Ammon's horn (tissue), 1 donor: ENCODE measurements at places on chromosomes 7 and 10.
A peak's percentile ranks its signal among the peaks of the same experiment; 100 is the strongest.

GRCh38 chr10:964321-964987 is 23.8 kb upstream of the GTPBP4 start:
- DNase-seq, result no peak

DNA sequence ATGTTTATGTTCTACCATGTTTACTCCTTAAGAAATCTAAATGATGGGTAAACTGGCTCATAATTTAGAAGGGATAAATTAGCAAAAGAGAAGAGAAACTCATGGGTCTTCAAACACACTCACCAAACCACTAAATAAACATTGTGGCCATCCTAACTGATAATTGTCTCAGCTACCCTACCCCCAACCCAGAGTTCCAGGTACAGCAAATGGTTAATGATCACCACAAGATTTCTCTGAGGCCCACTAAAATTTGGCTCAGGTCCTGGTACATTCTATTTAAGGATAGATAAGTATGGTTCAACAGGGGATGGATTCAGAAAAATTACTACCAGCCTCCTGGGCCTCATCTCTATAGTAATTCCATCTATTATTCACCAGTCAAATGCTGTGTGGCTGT is 21.4 kb downstream of the SLC25A13 start:
- DNase-seq, result no peak

GRCh38 chr10:101818872-101819633 is 809 bp upstream of the OGA start:
- DNase-seq, result peak; percentile 42

DNA sequence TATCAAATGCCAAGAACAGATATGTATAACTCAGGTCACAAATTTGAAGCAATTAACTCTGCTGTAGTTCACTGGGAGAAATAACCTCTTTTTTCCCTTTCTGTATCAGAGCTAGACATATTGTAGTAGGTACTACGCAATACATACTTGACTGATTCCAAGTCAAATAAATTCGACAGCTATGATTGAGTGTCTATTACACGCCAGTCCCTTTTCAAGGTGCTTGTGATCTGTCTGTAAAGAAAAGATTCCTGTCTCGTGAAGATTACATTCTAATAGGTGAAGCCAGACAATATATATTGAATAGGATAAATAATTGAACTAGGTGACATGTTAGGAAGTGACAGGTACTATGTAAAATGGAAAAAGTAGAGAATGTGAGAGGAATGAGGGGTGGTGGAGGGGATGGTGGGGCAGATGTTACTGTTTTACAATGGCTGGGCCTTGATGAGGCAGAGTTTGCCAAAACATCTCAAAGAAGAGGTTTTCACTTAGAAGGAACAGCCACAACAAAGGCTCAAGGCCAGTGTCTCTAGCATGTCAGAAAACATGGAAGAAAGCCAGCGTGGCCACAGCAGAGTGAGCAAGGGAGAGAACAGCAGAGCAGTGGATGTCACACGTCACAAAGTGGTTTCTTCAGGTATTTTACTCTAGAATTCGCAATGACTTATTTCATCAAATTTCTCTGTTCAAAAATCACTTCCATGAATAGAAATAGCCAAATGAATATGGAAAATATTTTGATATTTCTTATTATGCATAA is 282.6 kb upstream of the CACNA2D1 start:
- no peak for DNase-seq

DNA sequence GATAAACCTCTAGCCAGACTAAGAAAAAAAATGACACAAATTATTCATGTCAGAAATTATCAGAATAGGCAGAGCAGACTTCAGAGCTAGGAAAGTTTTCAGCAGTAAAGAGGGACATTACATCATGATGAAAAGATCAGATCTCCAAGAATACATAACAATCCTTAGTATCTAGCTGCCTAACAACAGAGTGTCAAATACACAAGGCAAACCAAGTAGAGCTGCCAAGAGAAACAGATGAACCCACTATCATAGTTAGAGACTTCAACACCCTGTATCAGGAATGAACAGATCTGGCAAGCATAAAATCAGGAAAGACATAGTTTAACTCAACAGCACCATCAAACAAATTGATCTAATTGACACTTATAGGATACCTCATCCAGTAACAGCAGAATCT is 92.3 kb downstream of the NKX6-2 start:
- no peak for DNase-seq

- peak; percentile 47 for DNase-seq
Observed at GRCh38 chr7:139058943-139059342, 23.1 kb upstream of the ZC3HAV1L start.

DNA sequence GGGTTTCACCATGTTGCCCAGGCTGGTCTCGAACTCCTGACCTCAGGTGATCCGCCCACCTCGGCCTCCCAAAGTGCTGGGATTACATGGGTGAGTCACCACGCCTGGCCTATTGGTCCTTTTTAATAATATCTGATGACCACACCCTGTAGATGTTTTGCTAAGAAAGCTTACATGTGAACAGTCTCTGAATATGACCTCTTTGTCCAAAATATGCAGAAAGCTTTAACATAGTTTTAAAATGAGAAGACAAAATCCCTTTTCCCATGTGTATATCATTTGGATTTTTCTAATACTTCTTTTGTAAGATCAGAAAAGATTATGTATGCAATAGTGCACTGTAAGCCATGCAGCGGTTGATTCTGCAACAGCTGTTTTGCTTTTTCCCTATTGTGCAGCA is 38.5 kb downstream of the MCU start:
- no peak for DNase-seq

DNA sequence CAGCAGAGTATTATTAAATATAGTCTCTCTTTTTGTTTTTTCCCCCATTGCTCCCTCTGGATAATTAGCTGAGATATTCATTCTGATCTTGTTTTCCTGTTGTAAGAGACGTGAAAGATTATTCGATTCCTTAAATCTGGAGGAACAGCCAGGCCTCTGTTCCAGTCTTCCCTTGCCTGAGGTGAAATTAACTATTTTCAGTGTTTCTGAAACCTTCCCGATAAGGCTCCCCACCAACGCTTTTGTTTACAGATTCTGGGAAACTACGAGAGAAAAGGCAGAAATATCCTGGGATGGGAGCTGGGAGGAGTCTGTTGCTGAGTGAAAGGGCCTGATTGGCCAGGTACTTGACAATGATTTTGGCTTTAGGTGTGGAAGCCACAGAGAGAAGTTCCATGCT is 63.6 kb upstream of the AGR3 start:
- DNase-seq, result no peak

DNA sequence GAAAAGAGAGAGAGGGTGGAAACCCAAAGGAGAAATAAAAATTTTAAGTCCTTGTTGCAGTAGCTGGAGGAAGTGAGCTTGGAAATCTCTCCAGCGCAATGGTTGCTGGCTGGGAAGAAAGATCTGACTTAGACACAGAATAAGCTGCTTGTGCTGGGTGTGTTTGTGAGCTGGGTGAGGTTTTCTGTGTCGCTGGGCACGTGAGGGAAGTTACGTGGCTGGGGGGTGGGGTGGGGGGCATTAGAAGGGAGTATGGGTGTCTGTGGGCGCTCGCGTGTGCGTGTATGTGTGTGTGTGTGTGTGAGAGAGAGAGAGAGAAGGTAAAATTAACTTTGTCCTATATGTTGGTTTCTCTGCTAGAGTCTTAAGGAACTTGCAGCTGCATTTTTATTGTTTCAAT is 11.6 kb downstream of the TCF7L2 start:
- DNase-seq, result no peak

DNA sequence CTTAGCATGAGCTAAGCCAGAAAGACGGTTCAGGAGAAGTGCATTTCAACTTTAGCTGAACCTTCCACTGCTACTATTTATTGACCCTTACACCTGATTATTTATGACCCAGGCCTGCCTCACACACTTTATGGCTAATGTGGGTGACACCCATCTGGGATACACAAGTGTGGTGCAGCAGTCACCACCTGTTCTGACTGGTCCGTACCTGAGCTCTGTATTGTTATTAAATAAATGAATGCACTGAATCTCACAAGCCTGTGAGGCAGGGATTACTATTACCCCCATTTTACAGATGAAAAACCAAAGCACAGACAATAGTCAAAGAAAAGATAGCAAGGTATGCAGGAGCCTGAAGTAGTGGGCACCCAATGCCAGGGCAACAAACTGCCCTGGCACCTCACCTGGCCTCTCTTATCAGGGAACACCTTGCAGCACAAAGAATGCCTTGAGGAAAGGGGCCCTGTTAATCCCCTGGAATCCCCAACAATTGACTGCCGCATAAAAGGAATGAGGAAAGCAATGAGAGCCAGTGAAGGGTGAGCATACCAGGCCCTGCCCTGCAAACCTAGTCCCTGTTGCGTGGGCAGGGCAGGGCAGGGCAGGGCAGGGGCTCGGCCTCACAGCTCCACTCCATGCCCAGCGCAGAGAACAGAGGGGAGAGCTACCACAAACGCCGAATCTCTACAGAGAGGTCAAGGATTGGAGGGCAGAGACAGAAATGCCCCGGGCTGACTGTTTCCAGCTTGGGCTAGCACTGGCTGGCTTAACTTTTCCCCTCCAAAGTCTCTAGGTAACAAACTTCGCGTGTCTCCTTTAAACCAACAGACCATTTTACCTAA is 1.3 kb downstream of the ANXA11 start:
- no peak for DNase-seq

DNA sequence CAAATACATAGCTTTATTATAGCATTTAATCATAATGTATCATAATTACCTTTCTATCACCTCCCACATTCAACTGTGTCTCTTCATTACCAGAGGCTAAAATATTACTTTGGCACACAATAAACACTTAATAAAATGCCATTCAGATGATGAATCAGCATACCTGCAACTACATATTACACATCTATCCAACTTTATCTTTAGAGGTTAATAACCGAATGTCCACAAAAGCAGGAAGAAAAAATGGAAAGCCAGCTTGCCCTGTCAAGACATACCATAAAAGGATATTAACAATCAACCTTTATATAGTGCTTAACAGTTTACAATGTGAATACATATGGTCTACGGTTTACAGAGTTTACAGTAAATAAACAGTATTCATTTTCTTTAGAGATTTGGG is 12.7 kb downstream of the CACUL1 start:
- no peak for DNase-seq

DNA sequence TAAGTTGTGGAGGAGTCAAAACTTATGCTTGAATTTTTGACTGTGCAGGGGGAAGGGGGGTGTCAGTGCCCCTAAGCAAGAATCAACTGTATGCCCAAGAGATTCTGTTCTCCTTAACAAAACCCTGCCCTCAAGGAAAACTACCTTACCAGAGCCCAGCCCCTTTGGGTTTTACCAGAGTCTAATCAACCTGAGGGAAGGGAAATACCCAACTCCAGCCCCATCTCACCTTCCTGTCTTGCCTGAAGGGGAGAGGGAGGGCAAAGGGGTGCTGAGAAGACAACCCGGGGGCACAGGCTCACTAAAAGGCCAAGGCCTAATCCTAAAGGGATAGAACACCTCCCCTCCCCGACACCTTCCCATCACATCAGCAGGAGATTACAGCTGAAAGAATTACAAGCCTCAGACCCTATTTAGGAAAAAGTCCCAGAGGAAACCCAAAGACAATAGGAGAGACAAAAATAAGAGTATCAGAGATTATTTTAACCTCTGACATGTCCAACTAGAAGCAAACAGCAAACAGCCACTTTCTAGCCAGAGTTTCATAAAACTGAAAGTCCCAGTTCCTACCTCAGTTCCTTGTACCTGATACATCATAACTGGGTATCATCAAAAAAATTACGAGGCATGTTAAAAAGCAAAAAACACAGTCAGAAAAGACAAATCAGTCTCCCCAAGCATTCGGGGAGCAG is 26.8 kb upstream of the C7orf33 start:
- no peak for DNase-seq

GRCh38 chr7:23696916-23697441 is 13.0 kb upstream of the STK31 start:
- peak; percentile 21 for DNase-seq

- DNase-seq, result peak; percentile 5
Observed at GRCh38 chr7:91114232-91114631, 150.0 kb upstream of the FZD1 start.

DNA sequence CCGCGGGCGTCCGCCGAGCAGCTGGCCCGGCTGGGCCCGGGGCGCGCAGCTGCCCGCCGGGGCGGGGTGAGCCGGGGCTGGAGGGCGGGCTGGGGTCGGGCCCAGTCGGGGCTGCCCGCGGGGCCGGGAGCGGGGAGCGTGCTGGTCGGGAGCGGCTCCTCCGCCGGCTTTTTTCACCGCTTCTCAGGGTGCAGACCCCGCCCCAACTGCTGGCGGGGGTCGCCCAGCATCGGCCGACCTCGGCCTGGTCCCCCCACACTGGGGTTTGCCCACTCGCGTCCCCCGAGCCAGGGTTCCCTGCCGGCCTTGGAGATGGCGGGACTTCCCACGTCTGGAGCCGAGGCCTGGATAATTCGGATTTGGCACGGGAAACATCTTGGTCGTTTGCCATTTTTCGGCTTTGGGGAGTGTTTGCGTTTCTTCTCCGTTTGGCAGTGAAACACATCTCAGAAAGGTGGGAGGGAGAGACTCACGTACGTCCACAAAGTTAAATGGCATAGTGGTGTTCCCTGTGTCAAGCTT is 432 bp downstream of the TMEM248 start:
- no peak for DNase-seq

GRCh38 chr10:87038286-87038717 is 18.2 kb downstream of the FAM25A start:
- no peak for DNase-seq

- no peak for DNase-seq
Observed at GRCh38 chr7:17910377-17910776, 29.9 kb downstream of the SNX13 start.

- DNase-seq, result peak; percentile 43
Observed at GRCh38 chr10:89837165-89838043, 136.0 kb downstream of the KIF20B start.

DNA sequence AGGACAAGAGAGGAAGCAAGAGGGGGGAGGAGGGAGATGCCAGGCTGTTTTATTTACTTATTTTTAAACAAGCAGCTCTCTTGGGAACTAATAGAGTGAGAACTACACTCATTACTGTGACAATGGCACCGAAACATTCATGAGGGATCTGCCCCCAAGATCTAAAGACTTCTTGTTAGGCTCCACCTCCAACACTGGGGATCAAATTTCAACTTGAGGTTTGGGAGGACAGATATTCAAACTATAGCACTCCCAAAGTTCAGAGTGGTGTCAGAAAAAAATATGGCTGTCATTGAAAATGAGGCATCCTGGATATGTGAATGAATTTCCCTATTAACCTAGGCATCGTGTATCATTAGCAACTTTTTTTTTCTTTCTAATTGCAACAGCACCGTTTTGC is 145.5 kb downstream of the ABCA13 start:
- DNase-seq, result no peak

DNA sequence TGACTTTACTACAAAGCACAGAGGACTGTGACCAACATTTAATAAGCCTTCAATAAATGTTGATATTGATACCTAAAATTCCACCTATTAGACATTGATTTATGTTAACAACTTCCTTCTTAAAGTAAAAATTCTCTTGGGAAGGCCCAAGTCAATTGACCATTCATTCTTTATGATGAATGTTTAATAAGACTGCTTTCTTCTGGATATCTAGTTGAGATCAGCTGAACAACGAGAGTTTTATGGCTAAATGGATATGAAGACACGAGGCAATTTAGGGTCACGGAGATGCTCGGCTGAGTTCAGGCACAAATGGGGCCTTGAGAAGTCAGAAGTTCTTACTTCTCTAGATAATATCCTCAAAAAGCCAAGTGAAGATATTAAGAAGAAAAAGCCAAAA is 258.8 kb downstream of the FRMD4A start:
- no peak for DNase-seq
